ENCODE measurements at places on chromosomes 6 and 20.

DNA sequence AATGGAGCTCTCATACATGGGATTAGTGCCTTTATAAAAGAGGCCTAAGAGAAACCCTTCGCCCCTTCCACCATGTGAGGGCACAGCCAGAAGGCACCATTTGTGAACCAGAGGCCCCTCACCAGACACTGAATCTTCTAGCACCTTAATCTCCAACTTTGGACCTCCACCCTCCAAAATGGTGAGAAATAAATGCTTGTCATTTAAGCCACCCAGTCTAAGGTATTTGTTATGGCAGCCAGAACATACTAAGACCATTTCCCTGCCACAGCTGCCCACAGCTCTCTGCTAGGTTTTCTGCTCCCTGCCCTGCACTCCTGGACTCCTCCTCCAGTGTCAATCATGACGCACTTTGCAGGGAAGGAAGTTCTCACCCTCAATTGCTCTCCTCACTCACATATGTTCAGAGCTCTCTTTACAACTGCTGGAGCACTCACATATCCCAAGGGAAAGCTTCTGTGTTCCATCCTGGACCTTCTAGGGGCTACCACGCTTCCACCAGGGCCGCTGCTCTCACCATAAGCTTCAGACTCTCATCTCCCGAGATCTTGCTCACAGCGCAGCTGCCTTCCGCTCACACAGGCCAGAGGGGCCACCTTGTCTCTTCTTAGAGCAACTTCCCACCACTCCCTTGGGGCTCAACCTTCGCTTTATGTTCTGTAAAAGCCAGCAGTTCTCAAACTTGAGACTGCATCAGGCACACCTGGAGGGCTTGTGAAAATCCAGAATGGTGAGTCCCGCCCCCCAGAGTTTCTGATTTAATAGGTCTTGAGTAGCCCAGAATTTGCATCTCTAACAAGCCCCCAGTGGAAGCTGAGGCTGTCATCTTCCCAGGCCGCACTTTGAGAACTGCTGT is 1.6 kb upstream of the LY86 start:
- DNase-seq: no peak

GRCh38 chr20:32444474-32445220 is 86.5 kb downstream of the ASXL1 start:
- no peak for DNase-seq

DNA sequence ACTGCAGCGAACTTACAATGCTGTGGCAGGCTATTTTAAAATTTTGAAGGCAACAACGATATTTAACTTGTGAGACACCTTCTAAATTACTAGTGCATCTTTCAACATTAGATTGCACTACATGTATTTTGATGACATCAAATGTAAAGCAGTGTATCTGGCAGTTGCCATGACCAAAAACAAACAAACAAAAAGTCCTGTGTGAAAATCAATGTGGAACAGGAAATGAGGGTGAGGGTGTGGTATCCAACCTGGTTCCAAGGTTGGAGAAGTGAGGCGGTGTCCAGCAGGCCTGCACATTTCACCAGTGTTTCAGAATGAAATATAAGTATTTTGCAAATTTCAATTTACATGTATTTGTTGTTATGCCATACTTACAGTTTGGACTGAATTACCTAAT is 112.0 kb downstream of the LAMP5 start:
- no peak for DNase-seq

GRCh38 chr20:11064946-11065345 is 391.1 kb upstream of the JAG1 start:
- no peak for DNase-seq

GRCh38 chr6:157491571-157492232 is 110.7 kb downstream of the ZDHHC14 start:
- DNase-seq: no peak

GRCh38 chr6:156599978-156600590 is 177.1 kb upstream of the ARID1B start:
- no peak for DNase-seq

DNA sequence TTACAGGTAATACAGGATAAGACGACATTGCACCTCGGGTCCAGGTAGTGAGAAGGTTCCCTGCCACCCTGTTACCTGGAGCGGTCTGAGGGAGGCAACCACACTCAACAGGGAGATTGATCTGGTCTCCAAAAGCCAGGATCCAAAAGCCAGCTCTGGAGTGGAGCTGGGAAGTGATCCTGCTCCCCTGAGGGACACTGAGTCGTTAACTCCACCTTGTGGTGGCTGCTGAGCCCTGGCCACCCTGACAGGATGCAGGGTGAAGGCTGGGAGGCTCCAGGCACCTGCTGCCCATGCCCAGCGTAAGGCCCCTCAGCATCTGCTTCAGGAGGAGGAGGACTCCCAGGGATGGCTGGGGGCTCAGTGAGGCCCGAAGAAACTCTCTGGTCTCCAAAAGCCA is 38.7 kb upstream of the SLC22A2 start:
- no peak for DNase-seq

GRCh38 chr20:46054606-46055005 is 25.6 kb downstream of the SLC12A5 start:
- no peak for DNase-seq

DNA sequence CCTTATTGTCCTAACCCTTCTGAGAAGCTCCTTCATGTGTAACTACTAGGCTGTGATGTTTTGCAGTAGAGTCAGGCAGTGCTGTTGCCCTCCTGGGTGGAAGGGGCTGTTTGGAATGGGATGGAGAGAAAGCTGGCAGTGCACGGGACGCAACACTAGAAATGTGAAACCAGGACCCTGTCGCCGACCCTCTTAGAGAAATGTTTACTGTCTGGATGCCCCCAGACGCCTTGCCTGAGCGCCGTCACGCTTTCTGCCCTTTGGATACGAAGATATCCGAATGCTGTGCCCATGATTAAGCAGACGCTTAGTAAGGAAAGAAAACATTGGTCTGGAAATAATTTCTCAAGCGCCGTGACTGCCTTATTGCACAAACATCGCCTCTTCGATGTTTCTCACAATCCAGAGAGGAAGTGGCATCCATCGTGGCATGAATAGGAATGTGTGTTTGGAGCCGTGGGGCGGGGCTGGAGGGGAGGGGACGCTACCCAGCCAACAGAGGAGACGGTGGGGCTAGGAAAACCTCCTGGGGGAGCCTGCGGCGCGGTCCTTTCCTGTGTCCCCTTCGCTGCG is 661 bp upstream of the PPP1R14C start:
- DNase-seq: peak; percentile 13

DNA sequence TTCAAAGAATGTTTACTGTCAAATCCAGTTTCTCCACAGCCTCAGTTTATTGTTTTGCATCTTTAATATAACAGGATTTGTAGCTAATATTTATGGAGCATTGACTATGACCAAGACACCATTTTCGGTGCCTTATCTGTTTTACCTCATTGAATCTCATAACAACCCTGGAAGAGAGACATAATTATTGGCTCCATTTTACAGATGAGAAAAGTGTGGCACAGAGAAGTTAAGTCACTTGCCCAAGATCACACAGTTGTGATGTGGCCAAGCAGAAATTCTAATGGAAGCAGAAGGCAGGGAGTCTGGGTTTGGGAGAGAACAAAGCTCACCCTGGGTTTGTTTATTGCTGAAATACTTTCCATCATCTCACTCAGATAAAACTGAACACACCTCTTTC is 17.5 kb upstream of the NFATC2 start:
- DNase-seq: no peak

DNA sequence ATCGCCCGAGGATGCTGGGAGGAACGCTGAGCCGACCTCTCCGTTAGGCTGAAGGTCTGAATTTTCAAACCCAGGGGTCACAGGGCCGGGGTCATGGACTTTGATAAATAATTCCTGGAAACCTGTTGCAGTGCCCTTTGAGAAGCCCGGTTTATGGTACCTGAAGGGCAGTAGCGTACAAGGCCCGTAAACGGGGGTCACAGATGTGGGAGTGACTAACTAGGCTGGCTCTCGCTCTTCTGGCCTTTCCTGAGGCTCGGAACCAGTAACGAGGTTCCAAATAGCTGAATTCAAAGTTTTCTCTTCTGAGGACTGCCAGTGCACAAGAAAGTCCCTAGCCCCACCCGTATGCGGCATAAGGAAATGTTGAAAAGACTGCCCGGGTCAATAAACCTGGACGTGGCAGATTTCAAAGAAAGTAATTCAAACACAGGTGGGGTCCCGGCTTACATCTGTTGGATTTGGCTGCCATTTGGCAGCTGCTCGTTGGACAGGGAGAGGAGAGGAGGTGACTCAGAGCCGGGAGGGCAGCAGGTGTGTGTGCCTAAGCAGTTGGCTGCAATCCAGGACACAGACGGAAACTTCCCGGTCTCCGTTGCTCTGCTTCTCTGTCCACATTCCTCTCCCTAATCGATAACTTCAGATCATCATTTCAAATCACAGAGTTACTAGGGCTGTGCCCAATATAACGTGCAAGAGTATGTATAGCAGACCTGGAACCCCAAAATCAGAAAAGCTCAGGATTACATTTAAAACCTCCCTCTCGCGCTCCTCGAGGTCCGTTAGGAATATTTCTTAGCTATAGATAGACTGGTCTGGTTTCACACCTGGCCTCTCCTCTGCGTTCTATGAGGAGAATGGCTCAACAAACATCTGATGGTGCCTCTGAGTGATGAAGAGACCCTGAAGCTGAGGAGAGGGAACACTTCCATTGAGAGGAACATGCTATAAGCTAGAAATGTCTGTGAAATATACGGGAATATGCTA is 765 bp upstream of the GMDS start:
- peak; percentile 10 for DNase-seq

GRCh38 chr6:106569428-106569827 is 59.9 kb downstream of the RTN4IP1 start:
- peak; percentile 28 for DNase-seq

DNA sequence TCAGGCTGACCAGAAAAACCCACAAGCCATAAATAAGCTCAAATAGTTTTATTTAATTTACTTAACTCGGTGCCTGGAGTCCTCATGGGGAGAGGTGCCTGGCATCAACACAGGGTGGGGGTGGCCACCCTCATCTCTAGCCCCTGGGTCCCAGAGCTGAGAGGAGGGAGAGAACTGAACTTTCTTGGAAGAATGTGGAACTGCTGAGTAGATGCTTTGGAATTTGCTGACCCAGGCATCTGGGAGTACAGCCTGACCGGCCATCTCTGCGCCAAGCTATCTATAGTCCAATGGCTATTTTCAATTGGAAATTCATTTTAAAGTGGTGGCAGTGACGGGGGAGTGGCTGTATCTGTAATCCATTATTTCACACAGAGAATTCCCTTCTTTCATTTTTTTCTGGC is 104.8 kb downstream of the CDH26 start:
- peak; percentile 91 for DNase-seq

DNA sequence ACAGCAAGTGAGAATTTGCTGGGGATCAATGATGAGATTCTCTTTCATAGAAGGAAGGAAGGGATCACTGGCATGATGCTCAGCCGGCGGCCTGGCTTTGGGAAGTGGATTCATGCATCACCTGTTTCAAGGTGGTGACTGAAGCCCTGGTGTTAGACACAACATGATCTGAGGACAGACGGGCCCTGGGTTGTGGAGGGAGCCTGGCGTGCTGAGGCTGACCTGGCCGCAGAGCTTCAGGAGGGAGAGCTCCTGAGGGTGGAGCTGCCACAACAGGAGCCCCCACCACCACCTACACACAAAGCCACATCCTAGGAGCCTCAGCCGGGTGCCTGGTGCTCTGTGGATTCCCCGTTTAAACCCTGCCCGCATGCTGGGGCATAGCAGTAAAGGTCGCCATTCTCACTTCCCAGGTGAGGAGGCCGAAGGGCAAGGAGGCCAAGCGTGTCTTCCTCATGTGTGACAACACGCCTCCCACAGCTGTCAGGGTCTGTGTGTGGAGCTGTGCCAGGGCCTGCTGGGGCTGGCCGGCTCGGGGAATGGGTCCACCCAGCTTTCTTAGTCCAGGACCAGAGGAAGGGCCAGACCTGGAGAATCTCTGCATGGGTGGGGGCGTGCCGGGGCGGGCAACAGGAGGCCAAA is 107.0 kb downstream of the ERMARD start:
- no peak for DNase-seq

GRCh38 chr6:20811109-20811761 is 277.0 kb downstream of the CDKAL1 start:
- peak; percentile 92 for DNase-seq

GRCh38 chr6:74939721-74940620 is 265.9 kb downstream of the COL12A1 start:
- no peak for DNase-seq

DNA sequence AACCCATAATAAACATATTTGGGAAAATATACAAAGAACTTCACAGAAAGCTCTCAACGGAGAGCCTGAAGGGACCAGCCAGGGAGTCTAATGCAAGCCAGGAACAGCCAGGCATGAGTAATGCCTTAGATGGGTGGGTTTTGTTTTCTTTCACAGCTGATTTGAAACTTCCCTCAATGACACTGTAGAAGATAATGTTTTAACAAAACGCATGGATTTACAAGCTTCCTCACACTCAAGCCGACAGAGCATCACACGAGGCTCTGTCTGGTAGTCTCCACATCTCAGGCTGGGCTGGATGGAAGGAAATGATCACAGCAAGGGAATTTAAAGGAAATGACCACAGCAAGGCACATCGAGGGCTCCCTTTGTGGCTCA is 113.9 kb downstream of the GMPR start:
- DNase-seq: peak; percentile 50

DNA sequence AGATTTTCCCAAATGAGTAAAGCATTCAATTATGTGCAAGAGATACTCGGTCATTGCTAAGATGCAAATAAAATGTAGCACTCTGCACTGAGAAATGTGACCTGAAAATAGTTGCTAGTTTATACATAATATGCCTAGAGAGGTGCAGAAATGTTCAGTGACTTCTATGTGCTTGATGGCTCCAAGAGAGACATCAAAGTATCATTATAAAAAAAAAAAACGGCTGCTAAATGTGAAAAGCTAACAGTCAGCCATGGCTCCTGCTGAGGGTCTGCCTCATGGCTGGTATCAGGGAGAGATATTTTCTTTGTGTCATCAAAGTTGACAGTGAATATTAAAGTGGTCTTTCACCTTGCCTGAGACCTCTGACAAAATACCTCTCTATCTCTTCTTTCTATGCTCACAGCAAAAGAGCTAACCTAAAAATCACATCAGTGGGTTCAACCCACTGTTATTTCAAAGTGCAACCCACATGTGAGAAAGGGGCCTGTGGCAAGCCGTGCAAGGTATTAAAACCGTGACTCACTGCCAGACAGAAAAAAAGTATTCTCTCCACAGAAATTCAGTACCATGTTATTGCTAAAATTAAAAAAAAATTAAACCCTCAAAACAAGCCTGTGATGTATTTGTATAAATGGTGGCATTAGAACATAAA is 259.0 kb downstream of the HIVEP2 start:
- DNase-seq: no peak

GRCh38 chr6:98871057-98871456 is 36.7 kb downstream of the POU3F2 start:
- peak; percentile 21 for DNase-seq

GRCh38 chr20:9884666-9885065 is 45.8 kb upstream of the PAK5 start:
- DNase-seq: no peak

DNA sequence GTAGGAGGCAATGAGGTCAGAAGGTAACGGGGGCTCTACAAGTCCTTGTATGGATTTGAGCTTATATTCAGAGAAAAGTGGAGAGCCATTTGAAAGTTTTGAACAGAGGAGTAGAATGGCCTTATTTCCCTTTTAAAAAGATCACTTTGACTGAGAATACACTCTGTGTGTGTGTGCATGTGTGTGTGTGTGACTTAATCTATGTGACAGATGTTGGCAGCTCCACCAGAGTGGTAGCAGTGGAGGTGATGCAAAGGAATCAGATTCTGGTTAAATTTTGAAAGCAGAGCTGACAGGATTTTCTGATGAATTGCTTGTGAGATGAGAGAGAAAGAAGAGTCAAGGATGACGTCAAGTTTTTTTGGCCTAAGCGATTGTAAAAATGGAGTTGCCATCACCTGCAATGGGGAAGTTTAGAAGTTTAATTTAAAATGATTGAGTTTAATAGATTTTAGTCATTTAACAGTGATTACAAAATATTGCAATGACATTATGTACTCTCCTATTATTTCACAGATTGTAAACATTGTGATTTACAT is 172.2 kb upstream of the HEY2 start:
- no peak for DNase-seq
